ENCODE measurements at places on chromosomes 5 and 9.

- DNase-seq = no peak
Observed at GRCh38 chr9:70868041-70868440, 253.4 kb downstream of the TRPM3 start.

DNA sequence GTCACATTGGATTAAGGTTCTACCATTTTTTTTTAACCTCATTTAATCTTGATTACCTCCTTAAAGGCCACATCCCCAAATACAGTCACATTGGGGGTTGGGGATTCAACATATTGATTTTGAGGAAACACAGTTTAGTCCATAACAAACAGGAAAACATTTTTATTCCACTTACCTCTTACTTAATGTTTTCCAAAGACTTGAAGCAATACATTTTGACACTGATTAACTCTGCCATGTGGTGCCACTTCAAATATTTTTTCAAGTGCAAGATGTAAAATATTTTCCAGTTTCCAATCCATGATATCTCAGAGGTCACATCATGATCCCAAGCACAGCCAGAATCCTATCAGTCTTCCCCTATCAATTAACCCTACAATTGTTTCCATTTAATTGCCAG is 548.0 kb downstream of the CSNK1G3 start:
- DNase-seq = no peak

DNA sequence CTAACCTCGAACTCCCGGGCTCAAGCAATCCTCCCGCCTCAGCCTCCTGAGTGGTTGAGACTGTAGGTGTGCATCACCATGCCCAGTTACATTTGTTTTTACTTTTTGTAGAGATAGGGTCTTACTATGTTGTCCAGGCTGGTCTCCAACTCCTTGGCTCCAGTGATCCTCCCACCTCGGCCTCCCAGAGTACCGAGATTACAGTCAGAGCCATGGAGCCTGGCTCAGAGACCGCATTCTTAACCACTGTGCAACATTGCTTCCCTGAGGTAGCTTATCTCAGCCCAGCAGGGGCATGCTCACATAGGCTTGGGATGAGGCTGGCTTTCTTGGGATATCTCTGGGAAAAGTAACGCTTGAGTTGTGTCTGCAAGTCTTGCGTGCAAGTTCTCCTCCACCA is 99.7 kb downstream of the SPRY4 start:
- DNase-seq = no peak

DNA sequence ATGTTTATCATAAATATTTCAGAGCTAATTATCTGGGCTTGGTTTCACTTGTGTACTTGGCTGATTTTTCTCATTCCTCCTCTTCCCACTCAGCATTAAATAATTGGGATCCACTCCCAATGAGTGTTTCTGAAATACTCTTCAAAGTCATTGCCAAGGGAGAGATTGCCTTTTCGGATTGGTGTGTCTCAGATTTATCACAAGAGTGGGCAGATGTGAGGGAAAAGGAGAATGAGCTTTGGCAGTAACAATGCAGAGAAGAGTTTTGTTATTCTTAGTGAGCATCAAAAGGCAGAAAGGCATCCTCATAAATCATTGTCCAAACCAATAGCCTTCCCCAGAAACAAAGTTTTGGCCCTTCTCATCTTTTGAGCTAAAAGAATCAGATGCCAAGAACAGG is 79.2 kb downstream of the SEMA5A start:
- DNase-seq = no peak

DNA sequence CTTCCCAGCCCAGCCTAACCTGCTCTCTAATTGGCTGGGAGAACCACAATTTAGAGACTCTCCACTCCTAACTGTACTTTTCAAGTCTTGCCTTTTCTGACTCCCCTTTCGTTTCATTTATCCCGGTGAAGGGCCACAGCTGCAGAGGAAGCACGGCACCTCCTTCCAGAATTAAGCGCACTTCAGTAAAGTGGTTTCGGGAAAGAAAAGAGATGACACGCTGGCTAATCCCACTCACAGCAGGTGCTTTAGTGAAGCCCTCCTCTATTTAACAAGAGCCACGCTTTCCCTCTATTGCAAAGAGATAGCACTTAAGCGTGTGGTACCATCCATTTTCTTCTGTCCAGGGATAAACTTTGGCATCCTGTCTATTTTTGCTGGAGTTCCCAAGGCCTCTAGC is 4.8 kb downstream of the DNAH5 start:
- DNase-seq = no peak

- DNase-seq = no peak
Observed at GRCh38 chr5:168676501-168676900, 97.3 kb upstream of the PANK3 start.

GRCh38 chr9:128729302-128729701 is 5.4 kb upstream of the ZDHHC12 start:
- DNase-seq = no peak

DNA sequence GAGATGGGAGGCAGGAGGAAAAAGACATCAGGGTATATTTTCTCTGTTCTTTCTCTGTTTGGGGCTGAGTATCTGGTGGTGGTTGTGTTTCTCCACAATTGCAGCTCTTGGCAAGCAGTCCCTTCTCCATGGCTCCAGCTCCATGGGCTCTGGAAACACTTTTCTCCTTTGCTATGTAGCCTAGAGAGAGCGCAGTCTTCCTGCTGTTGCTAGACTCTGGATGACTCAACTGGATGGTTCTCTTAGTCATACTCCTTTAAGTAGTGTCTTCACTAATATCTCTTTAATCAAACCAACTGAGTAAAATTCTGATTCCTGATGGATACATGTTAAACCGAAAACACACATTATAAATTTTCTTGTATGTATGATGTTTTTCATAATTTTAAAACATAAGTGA is 3.3 kb upstream of the PLGRKT start:
- peak; percentile 45 for DNase-seq

- DNase-seq = no peak
Observed at GRCh38 chr5:135430135-135430437, 17.1 kb downstream of the DCANP1 start.

- DNase-seq = no peak
Observed at GRCh38 chr5:56532466-56532865, 282.9 kb upstream of the MAP3K1 start.

DNA sequence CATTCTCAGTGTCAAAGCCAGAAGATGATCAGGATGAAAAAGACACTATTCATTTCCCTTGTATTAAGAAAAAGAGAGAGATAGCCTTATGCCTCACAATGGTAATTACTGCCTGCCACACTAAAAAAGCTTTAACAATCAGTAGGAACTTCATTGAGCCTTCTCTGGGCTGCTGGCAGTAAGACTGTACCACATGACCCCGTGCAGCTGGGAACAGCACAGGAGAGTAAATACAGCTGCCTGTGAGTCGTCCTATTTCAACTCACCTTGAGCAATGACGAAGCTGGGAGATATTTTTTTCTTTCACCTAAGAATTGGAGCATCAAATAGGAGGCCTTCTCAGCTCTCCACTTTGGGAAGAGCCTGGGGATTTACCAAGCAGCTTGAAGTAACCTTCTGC is 316.3 kb downstream of the GABRB2 start:
- no peak for DNase-seq

GRCh38 chr9:20582150-20582549 is 40.1 kb downstream of the MLLT3 start:
- no peak for DNase-seq

Data from fibroblast of pulmonary artery (primary cell).